Tibial nerve (tissue), 4 donors: ENCODE measurements at places on chromosomes 1 and 21. TPM values are rescaled to one million over a fixed set of nuclear protein-coding genes. Genes with fewer than 3 reads are reported as not detected.

DNA sequence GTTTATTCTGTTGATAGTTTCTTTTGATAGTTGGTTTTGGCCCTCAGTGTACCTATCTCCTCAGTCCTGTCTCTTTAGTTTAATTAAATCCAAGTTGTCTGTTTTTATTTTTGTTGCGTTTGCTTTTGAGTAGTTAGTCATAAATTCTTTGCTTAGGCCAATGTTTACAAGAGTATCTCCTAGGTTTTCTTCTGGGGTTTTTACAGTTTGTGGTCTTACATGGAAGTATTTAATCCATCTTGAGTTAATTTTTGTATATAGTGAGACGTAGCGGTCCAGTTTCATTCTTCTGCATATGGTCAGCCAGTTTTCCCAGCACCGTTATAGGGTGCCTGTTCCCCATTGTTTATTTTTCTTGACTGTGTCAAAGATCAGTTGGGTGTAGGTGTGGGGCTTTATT, 139.4 kb downstream of the POU2F1 start:
- H3K27me3 ChIP-seq, result no peaks in the 10 kb centered on the region
- H3K27ac ChIP-seq, result no peak overlapping the region
- DNase-seq, result no peak
- no peak overlapping the region for H3K4me3 ChIP-seq

GRCh38 chr1:94071976-94072375, 49.0 kb downstream of the ABCA4 start:
- DNase-seq, result no peak
- no peak overlapping the region for H3K4me3 ChIP-seq
- H3K27me3 ChIP-seq, result no peaks in the 10 kb centered on the region

DNA sequence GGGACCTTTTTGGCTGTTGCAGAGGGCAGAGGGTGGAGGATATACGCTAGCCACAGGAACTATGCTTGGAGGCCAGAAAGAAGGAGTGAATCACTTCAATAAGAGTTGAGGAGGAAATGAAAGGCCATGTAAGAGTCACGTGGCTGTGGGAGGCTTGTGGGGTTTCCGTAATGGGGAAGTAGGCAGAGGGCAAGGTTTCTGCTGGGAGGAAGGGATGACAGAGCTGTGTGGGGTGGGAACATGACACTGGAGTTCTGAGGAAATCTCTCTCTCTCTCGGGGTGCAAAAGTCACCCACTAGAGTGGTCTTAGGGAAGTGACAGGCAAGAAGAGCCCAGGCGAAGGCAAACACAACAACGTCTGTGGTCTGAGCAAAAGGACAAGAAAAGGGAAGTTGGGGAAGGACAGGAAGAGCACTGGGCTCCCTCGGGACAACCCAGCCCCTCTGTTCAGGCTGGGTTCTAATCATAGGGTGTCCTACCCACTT, 3.9 kb upstream of the CD1C start:
- peak; percentile 59 for DNase-seq
- H3K27me3 ChIP-seq, result no peaks in the 10 kb centered on the region
- no peaks in the 10 kb centered on the region for H3K36me3 ChIP-seq
- no peaks in the 10 kb centered on the region for H3K4me1 ChIP-seq
- H3K4me3 ChIP-seq, result no peak overlapping the region
- H3K27ac ChIP-seq, result no peak overlapping the region

DNA sequence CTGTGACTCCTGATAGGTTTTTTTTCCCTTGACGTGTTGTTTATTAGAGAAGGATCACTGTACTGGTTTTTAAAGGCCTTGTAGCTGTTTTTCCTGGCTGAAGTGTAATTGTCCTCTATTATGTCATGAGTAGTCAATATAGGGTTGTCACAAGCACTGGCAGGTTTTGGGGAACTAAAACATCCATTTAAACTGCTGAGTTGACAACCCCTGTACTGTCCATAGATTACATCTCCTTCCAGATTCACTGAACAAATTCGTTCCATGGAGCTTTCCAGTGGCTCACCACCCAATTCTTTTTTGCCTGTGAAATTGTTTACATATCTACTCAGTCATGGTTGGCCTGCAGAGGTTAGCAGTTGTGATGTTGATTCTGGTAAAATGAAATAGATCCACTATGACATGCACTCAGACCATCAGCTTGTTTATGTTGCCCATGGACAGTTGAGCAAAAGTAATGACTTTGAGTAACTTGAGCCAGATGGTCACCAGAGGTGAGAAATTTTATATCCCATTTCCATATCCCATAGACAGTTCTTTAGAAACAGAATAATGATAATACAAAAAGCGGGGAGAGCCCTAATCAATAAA, 59.9 kb upstream of the QSOX1 start:
- no peak for DNase-seq
- H3K27me3 ChIP-seq, result no peaks in the 10 kb centered on the region
- H3K4me3 ChIP-seq, result no peak overlapping the region
- peaks cover 93% of the 10 kb centered on the region for H3K36me3 ChIP-seq

DNA sequence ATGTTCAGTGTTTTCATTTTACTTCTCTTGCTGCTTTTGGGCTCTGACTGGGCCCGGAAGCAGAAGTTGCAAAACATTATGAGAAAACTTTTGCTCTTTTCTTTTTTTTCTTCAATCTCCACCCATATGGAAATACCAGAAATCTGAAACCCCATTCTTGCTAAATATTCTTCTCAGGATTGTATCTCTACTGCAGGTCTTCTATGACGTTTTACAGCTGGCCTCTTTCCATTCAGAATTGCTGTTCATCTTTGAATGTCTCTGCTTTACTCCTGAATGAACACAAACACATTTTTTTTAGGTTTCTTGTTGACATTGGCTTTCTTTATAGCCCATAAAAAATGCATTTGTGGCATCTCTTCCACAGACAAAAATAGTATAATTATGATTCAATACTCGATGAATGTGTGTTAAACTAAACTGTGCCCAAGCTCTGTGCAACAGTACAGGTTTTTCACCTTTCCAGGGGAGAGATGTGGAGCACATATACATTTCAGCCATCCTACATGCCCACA, 18.8 kb downstream of the PTPRC start:
- no peak overlapping the region for H3K4me3 ChIP-seq
- H3K4me1 ChIP-seq, result no peaks in the 10 kb centered on the region
- peak overlapping the region; percentile 31 for H3K27ac ChIP-seq

CDA gene
- total RNA-seq, result 2.5 TPM

FCRL6 gene
- 1.9 TPM for total RNA-seq

BRDT gene
- not detected for total RNA-seq

DNA sequence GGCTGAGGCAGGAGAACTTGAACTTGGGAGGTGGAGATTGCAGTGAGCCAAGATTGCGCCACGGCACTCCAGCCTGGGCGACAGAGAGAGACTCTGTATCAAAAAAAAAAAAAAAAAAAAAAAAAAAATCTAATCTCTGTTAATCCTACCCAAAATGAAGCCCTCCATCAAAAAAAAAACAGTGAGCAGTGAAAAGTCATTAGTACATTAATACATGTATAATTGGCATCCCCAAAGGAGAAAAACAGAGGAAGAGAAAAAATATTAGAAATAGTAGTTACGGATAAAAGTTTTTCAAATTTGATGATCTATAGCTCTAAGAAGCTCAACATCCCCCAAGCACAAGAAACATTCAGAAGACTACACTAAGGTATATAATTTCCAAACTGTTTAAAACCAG, 71.6 kb downstream of the TRIM33 start:
- H3K27ac ChIP-seq, result no peak overlapping the region
- no peaks in the 10 kb centered on the region for H3K4me1 ChIP-seq

DNA sequence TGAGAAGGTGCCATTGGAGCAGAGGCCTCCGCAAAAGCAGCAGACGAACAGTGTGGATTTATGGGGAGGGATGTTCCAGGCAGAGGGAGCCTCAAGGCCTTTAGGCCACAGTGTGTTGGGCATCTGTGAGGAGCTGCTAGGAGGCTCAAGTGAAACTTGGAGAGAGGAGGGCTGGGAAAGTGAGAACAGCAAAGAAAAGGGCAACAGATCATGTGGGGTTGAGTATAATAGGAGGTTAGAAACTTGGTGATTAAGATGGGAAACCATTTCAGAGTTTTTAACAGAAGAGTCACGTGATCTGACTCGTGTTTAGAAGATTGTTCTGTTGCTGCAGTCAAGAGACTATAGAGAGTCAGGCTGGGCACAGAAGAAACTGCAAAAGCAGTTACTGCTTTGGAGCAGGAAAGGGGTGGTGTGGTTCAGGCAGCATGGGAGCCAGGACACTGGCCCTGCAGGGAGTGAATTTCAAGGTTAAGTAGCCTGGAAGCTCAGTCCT, 277.0 kb downstream of the DISC1 start:
- no peak for DNase-seq
- H3K4me3 ChIP-seq, result no peak overlapping the region
- H3K27me3 ChIP-seq, result no peaks in the 10 kb centered on the region
- H3K27ac ChIP-seq, result no peak overlapping the region

DNA sequence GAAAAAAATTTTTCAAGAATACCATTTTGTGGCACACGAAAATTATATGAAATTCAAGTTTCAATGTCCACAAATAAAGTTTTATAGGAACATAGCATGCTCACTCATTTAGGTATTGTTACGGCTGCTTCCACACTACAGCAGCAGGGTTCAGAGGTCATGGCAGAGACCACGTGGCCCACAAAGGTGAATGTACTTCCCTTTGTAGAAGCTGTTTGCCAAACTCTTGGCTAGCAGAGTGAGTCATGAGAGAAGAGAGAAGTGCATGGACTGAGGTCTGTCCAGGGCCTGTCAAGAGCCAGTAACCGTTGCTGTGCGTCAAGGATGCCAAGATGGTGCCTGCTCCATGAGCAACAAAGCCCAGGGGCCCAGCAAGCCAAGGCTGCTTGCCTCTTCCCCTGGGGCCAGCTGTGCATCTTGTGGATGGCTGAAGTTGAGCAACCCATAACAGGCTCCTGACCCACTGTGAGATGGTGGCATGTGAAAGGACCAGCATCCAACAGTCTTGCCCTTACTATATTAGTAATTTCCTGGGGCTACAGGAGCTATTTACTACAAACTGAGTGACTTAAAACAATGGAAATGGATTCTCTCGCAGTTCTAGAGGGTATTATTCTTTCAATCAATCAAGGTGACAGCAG, 64.8 kb upstream of the ATP5PO start:
- H3K4me1 ChIP-seq, result peaks cover 31% of the 10 kb centered on the region
- no peaks in the 10 kb centered on the region for H3K36me3 ChIP-seq
- no peaks in the 10 kb centered on the region for H3K27me3 ChIP-seq

KIF14 gene
- not detected for total RNA-seq

GRCh38 chr1:244796719-244797406, 38.6 kb upstream of the COX20 start:
- no peak overlapping the region for H3K27ac ChIP-seq
- no peaks in the 10 kb centered on the region for H3K27me3 ChIP-seq
- H3K36me3 ChIP-seq, result no peaks in the 10 kb centered on the region
- H3K4me3 ChIP-seq, result no peak overlapping the region
- no peaks in the 10 kb centered on the region for H3K4me1 ChIP-seq

DNA sequence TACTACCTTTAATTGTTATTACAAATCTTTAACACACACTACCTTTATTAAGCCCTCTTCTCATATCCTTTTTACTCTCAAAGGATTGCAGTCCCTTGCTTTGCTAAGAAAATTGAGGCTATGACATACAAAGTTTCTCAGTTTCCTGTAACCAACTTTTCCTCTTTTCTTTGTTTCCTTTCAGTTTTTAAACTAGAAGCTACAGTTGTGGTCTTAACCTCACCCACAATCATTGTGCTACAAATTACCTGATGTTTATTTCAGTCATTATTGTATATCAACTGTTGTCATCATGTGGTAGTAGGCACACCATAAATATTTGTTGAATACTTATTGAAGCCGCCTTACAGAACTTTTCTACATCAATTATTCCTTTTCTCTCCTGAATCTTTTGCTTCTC, 51.8 kb downstream of the SLAMF6 start:
- H3K4me3 ChIP-seq, result no peak overlapping the region
- no peaks in the 10 kb centered on the region for H3K36me3 ChIP-seq
